Head of caudate nucleus (tissue), 42 donors: ENCODE measurements at places on chromosomes 13 and 19.

DNA sequence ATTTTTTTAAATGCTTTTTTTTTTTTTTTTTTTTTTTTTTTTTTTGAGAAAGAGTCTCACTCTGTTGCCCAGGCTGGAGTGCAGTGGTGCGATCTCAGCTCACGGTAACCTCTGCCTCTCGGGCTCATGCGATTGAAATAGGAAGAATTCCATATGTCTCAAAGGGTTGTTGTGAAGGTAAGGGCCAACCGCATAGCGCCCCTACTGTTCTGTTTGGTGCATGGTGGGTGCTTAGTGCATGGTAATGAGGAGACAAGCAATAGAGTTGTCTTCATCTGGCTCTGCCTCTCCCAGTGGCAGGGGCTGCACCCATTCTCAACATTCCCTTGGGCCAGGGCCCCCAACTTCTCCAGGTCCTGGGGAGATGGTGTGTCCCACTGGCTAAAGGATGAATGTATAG, 68.7 kb downstream of the RASL11A start:
- no peak for DNase-seq

- no peak for DNase-seq
Measured at GRCh38 chr13:53501387-53501786, 472.8 kb downstream of the OLFM4 start.

DNA sequence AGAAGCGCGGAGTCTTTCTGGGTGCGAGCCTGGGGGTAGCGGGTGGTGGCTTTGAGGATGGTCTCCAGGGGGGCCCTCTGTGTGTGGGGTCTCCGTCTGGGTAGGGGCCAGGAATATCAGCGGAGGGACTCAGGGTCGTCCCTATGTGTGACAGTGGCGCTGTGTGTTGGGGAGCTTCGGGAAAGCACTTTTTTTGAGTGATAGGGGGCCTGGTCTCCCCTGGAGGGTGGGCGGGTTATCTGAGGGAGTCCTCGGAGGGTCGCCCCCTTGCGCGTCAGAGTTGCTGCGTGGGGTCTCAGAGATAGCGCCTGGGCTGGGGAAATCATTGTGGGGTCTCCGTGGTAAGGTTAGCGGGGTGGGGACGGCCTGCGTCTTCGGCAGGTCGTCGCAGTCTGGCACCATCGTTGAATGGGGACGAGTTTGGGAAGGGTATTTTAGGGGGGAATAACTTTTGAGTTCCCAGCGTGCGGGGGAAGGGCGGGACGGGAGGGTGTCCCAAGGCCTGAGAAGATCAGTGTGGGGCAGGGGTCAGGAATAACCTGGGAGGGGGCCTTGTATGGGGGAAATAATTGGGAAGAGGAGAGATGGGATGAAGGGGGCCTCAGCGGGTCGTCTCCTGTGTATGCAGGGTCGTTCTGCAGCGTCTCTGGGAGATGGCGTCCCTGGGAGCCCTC, 857 bp downstream of the IER2 start:
- peak; percentile 33 for DNase-seq

DNA sequence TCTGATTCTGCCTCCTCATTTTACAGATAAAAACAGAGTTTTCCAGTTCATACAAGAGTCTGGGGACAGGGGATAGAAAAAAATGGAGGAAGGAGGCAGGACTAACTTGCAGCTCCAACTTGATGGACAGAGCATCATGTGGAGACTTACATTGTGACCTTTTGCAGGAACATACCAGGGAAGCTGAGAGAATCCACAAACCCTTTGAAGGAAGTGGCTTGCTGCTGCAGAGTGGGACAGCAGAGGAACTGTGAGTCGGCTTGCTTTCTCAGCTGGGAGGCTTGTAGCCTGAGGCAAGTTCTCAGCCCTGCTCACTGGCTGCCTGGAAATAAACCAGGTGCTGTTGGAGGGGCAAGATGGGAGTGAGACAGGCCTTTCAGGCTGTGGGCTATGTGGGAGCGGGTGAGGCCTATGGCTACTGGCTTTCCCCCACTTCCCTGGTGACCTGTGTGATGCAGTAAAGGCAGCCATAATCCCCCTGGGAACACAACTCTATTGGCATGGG, 614.4 kb downstream of the KCTD12 start:
- no peak for DNase-seq

DNA sequence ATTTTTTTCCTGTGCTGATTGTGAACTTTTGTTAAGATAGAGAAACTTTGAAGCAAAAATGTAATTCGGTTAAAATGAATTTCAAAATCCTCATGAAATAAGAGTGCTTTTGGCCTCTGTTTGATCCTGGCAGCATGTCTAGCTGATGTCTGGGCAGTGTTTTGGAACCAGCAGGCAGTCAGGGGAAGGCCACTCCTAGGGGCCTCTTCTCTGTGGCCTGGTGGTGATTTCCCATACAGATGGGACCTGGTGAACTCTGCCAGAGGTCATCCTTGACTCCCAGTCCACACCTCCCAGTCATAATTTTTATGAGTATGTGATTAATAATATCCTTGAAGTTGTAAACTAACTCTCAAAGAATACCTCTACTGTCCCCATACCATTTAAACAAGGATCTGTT, 226.6 kb downstream of the PCCA start:
- no peak for DNase-seq

- no peak for DNase-seq
Measured at GRCh38 chr19:13098277-13099072, 4.2 kb downstream of the LYL1 start.

DNA sequence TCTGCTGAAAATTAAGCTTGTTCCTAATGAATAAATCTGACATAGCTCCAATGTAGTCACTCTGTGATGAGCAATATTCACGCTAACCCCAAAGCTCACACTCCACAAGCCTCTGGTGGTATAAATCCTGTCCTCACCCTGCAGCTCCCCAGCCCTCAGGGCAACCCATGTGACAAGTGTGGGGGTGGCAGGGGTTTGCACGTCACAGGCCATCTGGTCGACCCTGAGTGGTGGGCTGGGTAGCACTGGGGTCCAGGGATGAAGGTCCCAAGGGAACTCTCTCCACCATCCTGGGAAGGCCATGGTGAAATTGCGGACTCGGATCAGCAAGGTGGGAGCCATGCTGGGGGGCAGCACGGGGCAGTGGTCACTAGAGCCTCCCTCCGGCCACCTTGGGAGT, 100.0 kb upstream of the SOX1 start:
- no peak for DNase-seq

- no peak for DNase-seq
Measured at GRCh38 chr13:36712770-36713169, 39.0 kb downstream of the SERTM1 start.

GRCh38 chr13:112457485-112457884, 81.3 kb downstream of the SPACA7 start:
- peak; percentile 29 for DNase-seq

DNA sequence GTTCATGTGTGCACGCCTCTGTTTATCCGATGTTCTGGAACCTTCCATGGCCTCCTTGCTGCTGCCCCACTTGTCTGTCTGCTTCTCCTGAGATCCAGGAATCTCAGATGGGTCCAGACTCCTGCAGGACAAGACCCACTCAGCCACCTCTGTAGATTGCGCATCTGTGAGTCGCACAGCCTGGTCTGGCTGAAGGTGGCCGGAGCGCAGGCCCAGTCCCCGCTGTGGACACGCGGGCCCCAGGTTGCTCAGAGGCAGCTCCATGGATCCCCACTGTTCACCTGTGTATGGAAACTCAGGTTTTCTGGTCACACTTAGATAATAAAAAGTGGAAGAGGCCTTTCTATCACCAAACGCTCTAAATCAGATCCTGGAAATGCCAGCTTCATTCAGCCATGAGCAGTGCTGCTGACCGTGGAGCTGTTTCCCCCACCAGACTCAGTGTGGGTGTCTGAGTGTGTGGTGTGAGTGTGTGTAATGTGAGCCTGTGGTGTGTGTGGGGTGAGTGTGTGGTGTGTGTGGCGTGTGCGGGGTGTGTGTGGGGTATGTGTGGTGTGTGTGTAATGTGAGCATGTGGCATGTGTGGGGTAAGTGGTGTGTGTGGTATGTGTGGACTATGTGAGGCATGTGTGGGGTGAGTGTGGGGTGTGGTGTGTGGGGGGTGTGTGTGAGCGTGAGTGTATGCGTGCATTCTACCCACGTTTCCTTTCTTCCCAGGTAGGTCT, 59.5 kb downstream of the MCF2L start:
- DNase-seq: no peak

DNA sequence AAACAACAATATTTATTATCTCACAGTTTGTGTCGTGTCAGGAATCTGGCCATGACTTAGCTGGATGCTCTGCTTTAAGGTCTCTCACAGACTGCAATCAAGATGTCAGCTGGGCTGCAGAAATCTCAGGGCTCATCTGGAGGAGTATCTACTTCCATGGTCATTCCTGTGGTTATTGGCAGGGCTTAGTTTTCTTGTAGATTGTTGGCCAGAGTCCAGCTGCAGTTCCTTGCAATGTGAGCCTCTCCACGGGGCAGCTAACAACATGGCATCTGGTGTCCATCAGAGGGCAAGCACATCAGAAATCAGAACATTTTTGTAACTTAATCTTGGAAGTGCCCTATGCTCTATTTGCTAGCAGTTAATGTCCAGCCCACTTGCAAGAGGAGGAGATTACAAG, 45.7 kb upstream of the TDRD3 start:
- no peak for DNase-seq

- DNase-seq: no peak
Measured at GRCh38 chr13:97266772-97267417, 44.8 kb downstream of the MBNL2 start.

GRCh38 chr13:91719033-91719432, 320.6 kb downstream of the GPC5 start:
- DNase-seq: no peak

DNA sequence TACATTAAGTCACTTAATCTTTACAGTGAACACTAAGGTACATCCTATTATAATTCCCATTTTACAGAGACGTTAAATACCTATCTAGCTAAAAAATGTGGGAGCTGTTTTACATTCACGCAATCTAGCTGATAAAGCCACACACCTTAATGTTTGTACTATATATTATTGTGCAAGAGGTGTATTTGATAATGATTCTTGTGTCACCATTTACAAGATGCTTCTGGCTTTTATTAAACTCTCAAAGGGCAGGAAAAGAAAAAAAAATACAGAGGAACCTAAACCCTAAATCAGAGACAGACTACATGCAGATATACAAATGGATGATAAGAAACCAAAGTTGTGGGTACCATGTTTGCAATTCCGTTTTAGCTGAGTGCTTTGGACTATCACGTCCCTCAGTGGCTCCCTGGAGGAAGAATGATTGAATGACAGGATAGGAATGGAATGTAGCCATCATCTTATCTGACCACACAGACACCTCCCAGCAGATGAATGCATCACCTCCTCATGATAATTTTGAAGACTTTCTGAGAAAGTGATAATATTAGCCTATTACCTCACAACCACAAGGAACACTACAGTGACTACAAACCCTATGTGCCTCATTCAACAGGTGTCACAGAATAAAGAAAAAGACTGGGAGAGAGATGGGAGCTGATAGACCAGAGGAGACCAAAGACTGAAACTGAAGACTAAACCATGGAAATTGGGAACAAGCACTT, 230.5 kb upstream of the SERP2 start:
- no peak for DNase-seq

GRCh38 chr13:96734499-96734898, 259.8 kb downstream of the OXGR1 start:
- DNase-seq: no peak

GRCh38 chr13:107241381-107241780, 673.4 kb upstream of the ARGLU1 start:
- no peak for DNase-seq

GRCh38 chr13:85724546-85725432, 74.4 kb downstream of the SLITRK6 start:
- peak; percentile 32 for DNase-seq

GRCh38 chr13:98869408-98870090, 108.3 kb downstream of the DOCK9 start:
- no peak for DNase-seq

- no peak for DNase-seq
Measured at GRCh38 chr13:110942248-110942981, 27.5 kb upstream of the ANKRD10 start.

DNA sequence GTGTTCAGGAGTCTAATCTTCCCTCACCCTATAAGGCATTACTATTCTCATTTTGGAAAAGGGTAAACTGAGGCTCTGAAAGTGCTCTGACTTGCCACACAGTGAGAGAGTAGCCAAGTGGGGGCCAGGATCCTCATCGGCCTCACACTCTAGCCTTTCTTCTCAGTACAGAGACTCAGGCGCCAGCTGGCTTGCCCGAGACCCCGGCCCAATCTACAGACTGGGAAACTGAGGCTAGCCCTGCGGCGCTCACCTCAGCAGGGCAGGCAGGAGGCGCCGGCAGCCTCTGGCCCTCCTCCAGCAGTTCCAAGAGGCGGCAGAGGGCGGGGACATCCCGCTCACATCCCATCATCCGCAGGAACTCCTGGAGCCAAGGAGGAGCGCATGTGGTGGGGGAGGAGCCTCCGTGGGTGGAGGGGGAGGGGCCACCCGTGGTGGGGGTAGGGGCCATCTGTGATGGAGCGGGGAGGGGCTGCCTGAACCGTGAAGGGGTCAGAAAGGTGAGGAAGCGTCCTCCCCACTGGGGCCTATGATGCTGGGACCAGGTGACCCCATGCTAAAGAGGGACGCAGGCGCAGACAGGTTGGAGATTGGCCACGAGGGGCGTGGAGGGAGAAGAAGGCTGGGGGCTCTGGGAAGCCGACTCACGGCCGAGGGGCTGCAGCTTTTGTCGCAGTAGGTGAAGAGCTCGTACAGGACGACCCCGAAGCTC, 8.7 kb upstream of the INSL3 start:
- peak; percentile 61 for DNase-seq

- no peak for DNase-seq
Measured at GRCh38 chr19:14361824-14362223, 19.4 kb upstream of the ADGRE5 start.

- no peak for DNase-seq
Measured at GRCh38 chr13:113150550-113151365, 7.7 kb upstream of the PROZ start.
